ENCODE measurements at places on chromosomes 1 and 21. TPM values are rescaled to one million over a fixed set of nuclear protein-coding genes. Genes with fewer than 3 reads are reported as not detected.

- H3K4me1 ChIP-seq, result peaks cover 45% of the 10 kb centered on the region
- no peaks in the 10 kb centered on the region for H3K36me3 ChIP-seq
- H3K4me3 ChIP-seq, result no peak overlapping the region
- peaks cover 4% of the 10 kb centered on the region for H3K27me3 ChIP-seq
These were observed 106.3 kb upstream of the CSF3R start for GRCh38 chr1:36588972-36589371.

DNA sequence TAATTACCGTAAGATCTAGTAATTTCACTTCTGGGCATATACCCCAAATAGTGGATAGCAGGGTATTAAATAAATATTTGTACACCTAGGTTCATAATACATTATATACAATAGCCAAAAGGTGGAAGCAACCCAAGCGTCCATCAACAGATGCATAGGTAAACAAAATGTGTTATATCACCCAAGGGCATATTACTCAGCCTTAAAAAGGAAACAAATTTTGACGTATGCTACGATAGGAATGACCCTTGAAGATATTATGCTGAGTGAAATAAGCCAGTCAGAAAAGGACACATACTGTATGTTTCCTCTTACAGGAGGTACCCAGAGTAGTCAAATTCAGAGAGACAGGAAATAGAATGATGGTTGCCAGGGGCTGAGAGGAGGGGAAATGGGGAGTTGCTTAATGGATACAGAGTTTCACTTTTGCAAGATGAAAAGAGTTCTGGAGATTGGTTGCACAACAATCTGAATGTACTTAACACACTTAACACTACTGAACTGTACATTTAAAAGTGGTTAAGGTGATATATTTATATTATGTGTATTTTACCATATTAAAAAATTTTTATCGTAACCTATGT, 36.6 kb upstream of the KCTD3 start:
- H3K4me1 ChIP-seq, result no peaks in the 10 kb centered on the region
- no peak for DNase-seq
- H3K27me3 ChIP-seq, result no peaks in the 10 kb centered on the region
- no peaks in the 10 kb centered on the region for H3K36me3 ChIP-seq

DNA sequence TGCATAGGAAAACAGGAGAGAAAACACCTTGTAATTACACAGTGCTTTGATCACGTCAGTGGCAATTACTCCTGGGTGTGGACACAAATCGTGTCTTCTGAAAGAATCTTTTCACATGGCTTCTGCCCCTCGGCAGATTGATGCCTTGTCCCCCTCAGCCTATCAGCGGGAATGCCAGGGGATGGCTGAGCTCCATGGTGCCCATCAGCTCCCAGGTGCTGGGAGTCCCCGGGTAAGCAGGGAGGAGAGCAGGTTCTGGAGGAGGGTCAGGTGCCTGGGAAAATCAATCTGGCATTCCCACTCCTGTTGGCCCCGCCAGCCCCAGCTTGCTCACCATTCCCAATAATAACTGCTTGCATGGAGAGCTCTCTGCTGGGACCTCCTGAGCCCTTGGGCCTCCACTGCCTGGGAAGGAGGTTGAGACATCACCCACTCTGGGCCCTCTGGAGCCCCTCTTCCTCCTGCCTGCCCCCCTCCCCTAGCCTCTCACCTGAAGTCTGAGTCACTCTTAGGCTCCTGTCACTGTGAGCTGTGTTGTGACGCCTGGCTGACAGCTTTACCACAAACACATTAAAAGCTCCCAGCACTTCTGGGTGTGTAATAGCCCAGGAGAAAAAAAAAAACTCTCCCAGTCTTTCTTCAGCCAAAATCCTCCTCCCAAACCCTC, 4.9 kb downstream of the CAMK2N1 start:
- no peak overlapping the region for H3K27ac ChIP-seq
- peaks cover 63% of the 10 kb centered on the region for H3K4me1 ChIP-seq
- H3K4me3 ChIP-seq, result no peak overlapping the region
- peaks cover 9% of the 10 kb centered on the region for H3K27me3 ChIP-seq
- peaks cover 5% of the 10 kb centered on the region for H3K36me3 ChIP-seq

- H3K4me3 ChIP-seq, result no peak overlapping the region
- no peaks in the 10 kb centered on the region for H3K4me1 ChIP-seq
- DNase-seq, result no peak
- no peak overlapping the region for H3K27ac ChIP-seq
- no peaks in the 10 kb centered on the region for H3K27me3 ChIP-seq
- H3K36me3 ChIP-seq, result peaks cover 29% of the 10 kb centered on the region
These were observed 18.7 kb upstream of the GOLT1A start for GRCh38 chr1:204232526-204232925.

DNA sequence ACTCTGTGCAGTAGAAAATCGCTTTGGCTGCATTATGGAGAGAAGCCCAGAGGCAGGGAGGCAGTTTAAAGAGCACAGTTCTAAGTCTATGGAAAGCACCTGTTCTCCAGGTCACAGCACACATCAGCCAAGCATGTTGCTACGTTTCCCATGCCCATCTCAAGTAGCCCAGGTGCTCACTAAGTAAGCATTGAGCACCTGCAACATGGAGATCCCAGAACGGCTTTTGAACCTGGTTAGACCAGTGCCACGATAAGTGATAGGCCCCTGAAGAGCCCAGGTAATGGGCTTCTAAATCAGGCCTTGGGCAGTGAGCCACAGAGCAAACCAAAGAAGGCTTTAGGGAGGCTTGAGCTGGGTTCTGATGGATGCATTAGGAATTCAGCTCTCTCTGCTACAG, 186.2 kb downstream of the C1orf94 start:
- DNase-seq, result no peak
- no peaks in the 10 kb centered on the region for H3K4me1 ChIP-seq
- no peak overlapping the region for H3K27ac ChIP-seq

- H3K4me1 ChIP-seq, result no peaks in the 10 kb centered on the region
- no peaks in the 10 kb centered on the region for H3K36me3 ChIP-seq
- no peak for DNase-seq
- no peak overlapping the region for H3K27ac ChIP-seq
- no peaks in the 10 kb centered on the region for H3K27me3 ChIP-seq
These were observed 34.9 kb downstream of the ZNF644 start for GRCh38 chr1:90986953-90987352.

DNA sequence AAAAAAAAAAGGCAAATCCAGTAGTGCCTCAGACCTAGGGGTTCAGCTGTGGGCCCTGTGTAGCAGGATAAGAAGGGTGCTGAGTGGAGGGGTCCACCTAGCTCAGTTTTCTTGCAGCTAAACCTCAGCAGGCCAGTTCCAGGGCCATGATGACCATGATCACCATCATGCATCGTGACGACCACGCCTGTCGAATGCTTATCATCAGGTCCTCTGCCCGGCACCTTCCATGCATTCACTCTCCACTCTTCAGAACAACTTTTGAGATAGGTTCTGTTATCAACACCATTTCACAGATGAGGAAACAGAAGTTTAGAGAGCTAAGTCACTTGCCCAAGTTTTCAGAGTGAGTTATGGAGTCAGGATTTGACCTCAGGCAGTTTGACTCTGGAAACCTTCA, 54.9 kb downstream of the ACBD3 start:
- no peaks in the 10 kb centered on the region for H3K36me3 ChIP-seq
- no peak for DNase-seq
- H3K27me3 ChIP-seq, result peaks cover 5% of the 10 kb centered on the region
- no peak overlapping the region for H3K27ac ChIP-seq
- no peak overlapping the region for H3K4me3 ChIP-seq

DNA sequence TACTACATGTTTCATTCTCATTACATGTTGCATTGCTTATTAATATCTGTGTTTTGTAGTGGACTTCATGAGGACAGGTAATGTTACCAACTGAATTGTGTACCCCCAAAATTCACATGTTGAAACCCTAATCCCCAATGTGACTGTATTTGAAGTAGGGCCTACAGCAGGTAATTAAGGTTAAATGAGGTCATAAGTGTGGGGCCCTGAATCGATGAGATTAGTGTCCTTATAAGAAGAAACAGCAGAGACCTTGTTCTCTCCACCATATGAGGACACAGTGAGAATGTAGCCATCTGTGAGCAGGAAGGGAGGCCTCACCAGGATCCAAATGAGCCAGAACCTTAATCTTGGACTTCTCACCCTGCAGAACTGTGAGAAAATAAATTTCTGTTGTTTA, 15.0 kb upstream of the IFNAR1 start:
- no peaks in the 10 kb centered on the region for H3K36me3 ChIP-seq
- DNase-seq, result no peak
- no peak overlapping the region for H3K27ac ChIP-seq
- H3K27me3 ChIP-seq, result no peaks in the 10 kb centered on the region
- no peaks in the 10 kb centered on the region for H3K4me1 ChIP-seq

GRCh38 chr1:102742426-102742825, 365.9 kb downstream of the COL11A1 start:
- no peaks in the 10 kb centered on the region for H3K27me3 ChIP-seq
- no peak overlapping the region for H3K27ac ChIP-seq
- DNase-seq, result no peak
- no peak overlapping the region for H3K4me3 ChIP-seq
- no peaks in the 10 kb centered on the region for H3K4me1 ChIP-seq

DNA sequence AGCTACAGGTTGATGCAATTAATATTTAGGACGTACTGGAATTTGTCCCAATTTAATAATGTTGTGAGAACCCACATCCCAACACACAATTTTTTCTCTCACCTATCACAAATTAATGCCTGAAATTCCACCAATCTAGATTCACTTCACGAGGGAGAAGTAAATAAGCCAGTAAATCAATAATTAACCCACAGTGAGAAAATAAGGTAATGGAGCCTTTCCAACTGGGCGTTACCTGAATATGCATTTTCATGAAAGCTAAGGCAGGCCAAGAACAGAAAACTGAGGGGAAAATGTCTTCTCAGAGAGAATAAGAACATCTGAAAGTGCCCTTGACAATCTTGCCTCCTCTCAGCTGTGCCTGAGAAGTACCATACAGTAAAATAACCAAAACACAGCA, 240.8 kb upstream of the NR5A2 start:
- no peaks in the 10 kb centered on the region for H3K27me3 ChIP-seq
- H3K36me3 ChIP-seq, result no peaks in the 10 kb centered on the region
- H3K27ac ChIP-seq, result no peak overlapping the region
- H3K4me3 ChIP-seq, result no peak overlapping the region
- no peak for DNase-seq

DNA sequence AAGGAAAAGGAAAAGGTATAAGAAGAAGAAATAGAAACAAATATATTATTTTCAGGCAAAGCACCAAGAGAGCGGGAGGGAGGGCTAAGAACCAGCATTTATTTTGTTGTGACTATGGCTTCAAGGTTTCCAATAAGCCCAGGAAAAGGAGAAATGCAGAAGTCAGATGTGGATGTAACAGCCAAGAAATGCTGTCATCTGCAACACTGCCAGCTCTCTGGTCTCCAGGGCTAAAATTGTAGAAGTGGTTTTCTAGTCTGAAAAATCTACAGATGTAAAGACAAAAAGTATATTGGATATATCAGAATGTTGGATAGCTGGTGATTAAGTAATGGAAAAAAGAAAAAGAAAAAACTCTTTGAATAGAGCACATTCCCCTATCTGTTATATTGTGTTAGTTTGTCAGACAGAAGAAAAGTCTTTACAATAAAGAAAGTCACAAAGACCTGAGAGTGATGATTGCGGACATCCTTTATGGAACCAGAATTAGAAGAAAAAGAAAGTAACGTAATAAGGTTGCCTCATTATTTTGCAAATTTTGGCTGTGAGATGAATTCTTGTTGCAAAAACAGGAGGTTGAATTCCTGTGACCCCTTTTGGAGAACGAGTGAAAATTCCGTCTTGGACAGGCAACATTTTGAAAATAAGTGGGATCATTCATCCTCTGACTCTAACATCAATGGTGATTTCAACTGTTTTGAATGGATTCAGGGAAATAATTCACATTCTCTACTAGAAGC, 938.1 kb downstream of the TTLL7 start:
- no peak overlapping the region for H3K27ac ChIP-seq
- peak; percentile 14 for DNase-seq
- H3K4me3 ChIP-seq, result no peak overlapping the region
- H3K4me1 ChIP-seq, result no peaks in the 10 kb centered on the region
- H3K36me3 ChIP-seq, result no peaks in the 10 kb centered on the region

DNA sequence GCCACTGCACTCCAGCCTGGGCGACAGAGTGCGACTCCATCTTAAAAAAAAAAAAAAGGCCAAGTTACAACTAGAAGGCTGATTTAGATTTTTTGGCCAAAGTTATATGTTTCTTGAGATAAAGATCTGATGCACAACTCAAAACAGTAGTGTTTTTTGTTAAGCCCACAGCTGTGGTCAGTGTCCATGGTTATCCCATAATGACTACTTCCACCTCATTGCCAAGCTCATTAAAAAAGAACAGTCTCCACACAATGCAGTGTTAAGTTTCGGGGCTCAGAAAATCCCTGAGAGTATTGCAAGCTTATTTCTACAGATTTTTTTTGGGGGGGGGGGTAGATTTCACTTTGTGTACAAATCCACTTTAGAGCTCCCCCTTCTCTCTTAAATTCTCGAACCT, 120.5 kb downstream of the RUNX1 start:
- no peaks in the 10 kb centered on the region for H3K4me1 ChIP-seq
- DNase-seq, result no peak

The CATSPERE gene
- total RNA-seq, result 2.0 TPM

The HAO2 gene
- not detected for total RNA-seq

The MPL gene
- 0.30 TPM for total RNA-seq

The SLAMF1 gene
- not detected for total RNA-seq

The C1orf185 gene
- total RNA-seq, result not detected

GRCh38 chr1:23865543-23865930, 2.6 kb downstream of the FUCA1 start:
- DNase-seq, result no peak
- H3K36me3 ChIP-seq, result peaks cover 18% of the 10 kb centered on the region
- peaks cover 8% of the 10 kb centered on the region for H3K27me3 ChIP-seq

The SHISAL2A gene
- 1.1 TPM for total RNA-seq

DNA sequence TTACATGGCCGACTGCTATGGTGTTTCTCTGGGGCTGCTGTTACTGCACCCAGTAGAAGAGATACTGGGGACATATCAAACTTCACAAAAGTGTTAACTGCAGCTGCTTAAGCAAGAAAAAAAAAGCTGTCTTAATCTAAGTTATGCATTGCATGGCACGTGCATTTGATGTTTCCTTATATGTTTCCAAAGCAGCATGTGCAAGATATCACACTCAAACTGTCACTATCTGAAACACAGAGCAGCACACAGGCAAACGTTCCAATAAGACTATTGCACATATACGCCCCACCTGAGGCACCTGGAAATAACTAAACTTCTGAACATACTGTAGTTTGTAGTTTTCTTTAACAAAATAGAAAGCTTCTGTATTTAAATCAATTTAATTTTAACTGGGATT, 671.4 kb upstream of the ADGRL2 start:
- DNase-seq, result peak; percentile 76
- no peak overlapping the region for H3K27ac ChIP-seq
- no peaks in the 10 kb centered on the region for H3K36me3 ChIP-seq
- H3K4me1 ChIP-seq, result no peaks in the 10 kb centered on the region
- H3K4me3 ChIP-seq, result no peak overlapping the region
- no peaks in the 10 kb centered on the region for H3K27me3 ChIP-seq

DNA sequence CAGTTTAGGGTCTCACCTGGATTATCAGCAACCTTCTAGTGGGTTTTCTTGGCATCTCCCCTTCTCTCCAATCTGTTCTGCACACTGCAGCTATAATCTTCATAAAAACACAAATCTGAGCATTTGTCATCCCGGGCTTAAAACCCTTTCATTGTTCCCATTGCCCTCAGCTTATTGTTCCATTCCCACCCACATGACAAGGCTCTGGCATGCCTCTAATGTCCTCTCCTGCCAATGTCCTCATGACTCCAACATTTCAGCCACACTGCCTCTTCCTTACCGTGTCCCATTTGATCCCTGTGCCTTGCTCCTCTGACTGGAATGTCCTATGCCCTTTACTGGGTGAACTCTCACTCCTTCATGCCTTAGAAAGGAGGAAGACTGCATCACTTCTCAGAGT, 7.5 kb upstream of the DPH2 start:
- no peak overlapping the region for H3K27ac ChIP-seq
- H3K4me1 ChIP-seq, result no peaks in the 10 kb centered on the region
- H3K4me3 ChIP-seq, result no peak overlapping the region
- no peak for DNase-seq

All from spinal cord (tissue), 10 donors.